CD4-positive, alpha-beta T cell treated with Interleukin-6 for 4 hours (primary cell): ENCODE measurements at places on chromosomes 12 and 14.

DNA sequence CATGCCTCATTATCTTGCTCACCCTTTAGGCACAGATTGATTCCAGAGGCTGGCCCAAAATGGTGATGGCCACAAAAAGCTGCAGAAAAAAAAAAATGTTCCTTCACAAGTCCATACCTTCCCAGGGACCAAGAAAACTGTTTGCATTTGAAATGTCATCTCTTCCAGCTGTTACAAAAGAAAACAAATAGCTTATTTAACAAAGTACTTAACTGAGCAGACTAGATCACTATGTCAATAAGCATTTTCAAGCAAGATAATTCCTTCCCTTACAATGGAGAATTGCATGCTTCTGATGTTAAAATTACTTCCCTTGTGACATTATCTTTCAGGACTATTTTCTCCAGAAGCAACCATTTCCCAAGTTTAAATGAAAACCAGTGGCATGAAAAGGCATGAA is 377.9 kb upstream of the KITLG start:
- no peak for DNase-seq

- peak; percentile 50 for DNase-seq
Measured at GRCh38 chr12:14239350-14239934, 126.0 kb upstream of the ATF7IP start.

- no peak for DNase-seq
Measured at GRCh38 chr14:99592933-99593753, 10.9 kb downstream of the CCDC85C start.

DNA sequence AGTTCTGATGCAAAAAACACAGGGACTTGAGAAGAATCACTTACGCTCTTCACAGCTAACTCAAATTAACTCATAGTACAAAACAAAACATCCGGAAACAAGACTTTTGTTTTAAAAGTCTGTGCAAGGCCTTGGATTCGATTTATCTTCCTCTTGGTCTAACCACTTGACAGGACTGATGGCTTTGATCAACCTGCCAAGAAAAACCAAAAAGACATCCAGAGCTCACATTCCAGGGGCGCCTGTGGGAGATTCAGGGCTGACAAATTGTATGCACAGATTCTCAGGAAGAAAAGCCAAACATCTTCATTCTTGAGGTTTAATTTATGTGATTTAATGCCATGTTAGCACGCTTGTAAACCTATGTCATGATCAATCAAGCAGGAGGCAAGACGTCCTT is 129.1 kb upstream of the TMCC3 start:
- DNase-seq: no peak

DNA sequence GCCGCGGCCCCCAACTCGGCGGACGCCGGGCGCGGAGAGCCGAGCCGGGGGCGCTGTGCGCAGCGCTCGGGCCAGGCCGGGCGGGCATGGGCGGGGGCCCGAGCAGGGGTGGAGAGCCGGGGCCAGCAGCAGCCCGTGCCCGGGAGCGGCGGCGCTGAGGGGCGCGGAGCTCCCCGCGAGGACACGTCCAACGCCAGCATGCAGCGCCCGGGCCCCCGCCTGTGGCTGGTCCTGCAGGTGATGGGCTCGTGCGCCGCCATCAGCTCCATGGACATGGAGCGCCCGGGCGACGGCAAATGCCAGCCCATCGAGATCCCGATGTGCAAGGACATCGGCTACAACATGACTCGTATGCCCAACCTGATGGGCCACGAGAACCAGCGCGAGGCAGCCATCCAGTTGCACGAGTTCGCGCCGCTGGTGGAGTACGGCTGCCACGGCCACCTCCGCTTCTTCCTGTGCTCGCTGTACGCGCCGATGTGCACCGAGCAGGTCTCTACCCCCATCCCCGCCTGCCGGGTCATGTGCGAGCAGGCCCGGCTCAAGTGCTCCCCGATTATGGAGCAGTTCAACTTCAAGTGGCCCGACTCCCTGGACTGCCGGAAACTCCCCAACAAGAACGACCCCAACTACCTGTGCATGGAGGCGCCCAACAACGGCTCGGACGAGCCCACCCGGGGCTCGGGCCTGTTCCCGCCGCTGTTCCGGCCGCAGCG is 639 bp downstream of the FZD10 start:
- DNase-seq: no peak

DNA sequence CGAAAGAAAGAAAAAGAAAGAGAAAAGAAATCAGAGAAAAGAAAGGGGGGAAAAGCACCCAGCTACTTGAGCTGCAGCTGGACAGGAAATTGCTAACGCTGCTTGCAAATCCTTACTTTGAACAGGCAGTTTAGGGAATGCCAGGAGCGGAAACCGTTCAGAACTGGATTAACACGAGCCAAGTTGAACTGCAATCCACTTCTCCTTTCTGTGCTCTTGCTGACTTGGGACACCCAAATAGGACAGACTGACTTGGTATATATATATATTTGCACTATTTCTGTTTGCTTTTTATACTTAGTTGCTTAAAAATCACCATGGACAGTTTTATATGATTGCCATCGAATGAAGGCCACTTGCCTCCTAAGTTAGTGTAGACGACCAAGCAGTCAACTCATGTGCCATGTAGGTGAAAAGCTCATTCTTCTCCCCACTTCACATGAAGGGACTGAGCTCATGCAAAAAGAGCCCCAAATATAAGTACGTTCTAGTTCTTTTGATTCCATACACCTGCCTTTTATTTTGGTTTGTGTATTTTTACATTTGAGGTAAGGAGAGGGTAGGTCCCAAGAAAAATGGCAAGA is 5.5 kb downstream of the DUSP6 start:
- DNase-seq: no peak

DNA sequence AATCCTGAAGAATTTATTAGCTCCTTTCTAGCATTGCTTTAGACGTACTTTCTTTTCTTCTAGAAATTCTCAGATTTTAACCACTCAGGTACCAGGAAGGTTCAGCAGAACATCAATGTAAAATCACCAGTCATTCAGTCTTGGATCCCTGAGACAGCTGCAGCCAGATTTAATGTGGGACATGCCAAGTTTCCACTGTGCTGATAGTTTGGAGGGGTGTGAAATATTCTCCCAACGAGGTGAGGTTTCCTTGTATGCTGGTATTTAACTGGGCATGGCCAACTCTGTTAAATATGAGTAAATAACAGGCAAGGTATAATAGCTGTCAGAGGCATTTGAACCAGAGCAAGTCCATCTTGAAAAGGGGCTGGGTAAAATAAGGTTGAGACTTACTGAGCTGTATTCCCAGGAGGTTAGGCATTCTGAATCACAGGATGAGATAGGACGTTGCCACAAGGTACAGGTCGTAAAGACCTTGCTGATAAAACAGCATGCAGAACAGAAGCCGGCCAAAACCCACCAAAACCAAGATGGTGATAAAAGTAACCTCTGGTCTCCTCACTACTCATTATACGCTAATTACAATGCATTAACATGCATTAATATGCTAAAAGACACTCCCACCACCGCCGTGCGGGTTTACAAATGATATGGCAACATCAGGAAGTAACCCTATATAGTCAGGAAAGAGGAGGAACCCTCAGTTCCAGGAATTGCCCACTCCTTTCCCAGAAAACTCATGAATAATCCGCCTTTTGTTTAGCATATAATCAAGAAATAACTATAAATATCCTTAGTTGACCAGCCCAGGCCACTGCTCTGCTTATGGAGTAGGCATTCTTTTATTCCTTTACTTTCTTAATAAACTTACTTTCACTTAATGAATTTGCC is 75.2 kb upstream of the RASSF8 start:
- DNase-seq: no peak

DNA sequence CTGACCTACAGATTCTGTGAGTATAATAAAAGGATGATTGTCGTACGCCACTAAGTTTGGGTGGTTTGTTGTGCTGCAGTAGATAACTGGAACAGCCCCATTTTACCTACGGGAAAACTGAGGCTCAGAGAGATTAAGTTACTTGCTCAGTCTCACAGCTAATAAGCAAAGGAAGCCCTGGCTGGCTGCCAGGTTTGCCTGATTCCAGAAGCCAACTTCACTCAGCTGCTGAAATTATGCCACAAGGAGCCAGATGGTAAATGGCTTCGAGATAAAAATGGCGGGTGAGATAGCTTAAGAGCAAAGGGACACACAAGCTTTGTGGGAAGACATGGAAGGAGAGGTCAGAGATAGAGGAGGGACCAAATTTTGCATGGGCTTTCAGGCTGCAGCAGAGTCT is 191.5 kb upstream of the NOS1 start:
- DNase-seq: no peak

DNA sequence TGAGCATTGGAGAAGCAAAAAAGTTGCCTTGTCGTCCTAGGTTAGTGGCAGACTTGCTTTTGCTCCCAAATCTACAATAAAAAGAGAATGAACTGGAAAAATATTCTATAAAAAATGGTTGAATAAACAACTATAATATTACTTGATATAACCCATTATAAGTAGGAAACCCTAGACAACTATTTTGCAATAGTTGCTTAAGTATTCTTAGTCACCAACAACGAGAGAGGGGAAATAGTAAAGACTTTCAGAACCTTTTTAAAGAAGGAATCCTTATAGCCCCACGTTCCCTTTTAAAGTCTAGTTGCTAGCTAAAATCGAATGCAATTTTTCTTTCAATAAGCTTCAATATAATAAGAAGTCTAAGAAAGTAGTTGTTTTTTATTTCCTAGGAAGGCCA is 17.5 kb downstream of the AQP6 start:
- no peak for DNase-seq

DNA sequence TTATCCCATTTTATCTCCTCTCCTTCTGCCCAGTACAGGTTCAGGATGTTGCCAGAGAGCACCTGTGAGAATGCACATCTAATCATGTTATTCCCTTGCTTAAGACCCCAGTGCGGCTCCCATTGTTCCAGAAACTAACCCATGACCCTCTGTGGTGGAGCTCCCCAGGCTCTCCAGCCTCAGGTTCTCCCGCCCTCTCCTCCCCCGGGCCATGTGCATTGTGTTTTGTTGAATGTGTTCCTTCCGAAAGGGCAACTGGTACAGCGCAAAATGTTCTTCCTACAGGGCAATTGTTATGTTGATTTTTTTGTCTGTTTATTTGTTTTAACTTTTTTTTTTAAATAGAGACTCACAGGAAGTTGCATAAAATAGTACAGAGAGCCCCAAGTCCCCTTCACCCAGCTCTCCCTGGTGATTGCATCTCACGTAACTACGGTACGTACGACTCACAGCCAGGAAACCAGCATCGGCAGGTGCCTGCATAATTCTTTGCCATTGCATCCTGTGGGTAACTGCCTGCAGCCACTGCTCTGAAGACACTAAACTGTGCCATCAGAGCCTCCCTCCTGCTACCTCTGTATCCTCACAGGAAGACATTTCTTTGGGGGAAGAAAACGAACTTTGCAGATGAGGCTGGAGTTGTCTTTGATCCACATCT is 31.2 kb downstream of the TMEM132C start:
- no peak for DNase-seq

- DNase-seq: no peak
Measured at GRCh38 chr14:82084813-82085212, 551.2 kb upstream of the SEL1L start.

DNA sequence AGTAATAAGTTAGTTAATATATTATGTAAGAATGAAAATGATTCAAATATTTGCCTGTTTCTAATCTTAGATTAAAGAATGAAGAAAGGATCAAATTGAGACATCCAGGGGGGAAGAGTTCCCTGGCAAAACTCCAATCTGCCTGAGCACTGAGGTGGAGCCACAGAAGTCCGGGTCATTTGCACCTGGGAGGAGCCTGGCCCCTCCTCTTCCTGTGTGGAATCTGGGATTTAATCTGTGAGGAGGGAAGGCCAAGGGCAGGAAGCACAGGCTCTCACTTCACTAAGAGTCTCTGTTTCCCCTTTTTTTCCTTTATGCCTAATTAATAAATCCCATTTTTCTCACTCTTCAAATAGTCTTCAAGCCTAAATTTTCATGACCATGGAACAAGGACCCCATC is 599.5 kb downstream of the FLRT2 start:
- no peak for DNase-seq

GRCh38 chr14:61140872-61141271 is 140.3 kb downstream of the TMEM30B start:
- DNase-seq: no peak

DNA sequence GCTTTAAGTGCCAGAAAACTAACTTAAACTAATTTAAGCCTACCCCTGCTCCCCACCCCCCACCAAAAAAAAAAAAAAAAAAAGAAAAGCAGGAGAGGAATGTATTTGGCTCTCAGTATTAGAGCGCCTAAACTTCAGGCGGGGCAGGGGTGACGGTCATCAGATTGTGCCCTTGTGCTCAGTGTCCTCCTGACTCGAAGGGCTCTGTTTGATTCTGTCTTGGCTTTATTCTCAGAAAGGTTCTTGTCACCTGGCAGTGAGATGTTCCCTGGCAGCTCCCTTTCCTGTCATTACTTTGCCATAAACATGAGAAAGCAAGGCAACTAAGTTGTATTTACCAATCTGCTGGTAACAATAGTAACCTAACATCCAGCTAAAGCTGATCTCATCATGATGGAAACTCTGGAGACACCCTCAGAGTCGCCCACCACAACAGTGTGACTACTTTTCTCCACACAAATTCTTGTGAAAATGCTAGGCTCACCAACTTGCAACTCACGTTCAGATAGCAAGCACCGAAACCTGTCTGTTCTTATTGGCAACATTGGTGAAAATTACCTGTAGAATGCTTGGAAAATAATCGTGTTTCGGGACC is 39.0 kb upstream of the WNK1 start:
- DNase-seq: no peak

GRCh38 chr14:88198446-88198845 is 124.6 kb downstream of the KCNK10 start:
- no peak for DNase-seq

GRCh38 chr12:29066011-29066588 is 83.0 kb upstream of the FAR2 start:
- peak; percentile 10 for DNase-seq

- DNase-seq: no peak
Measured at GRCh38 chr14:104938960-104939359, 14.3 kb downstream of the PLD4 start.

GRCh38 chr14:33679461-33680225 is 271.2 kb downstream of the EGLN3 start:
- DNase-seq: no peak

DNA sequence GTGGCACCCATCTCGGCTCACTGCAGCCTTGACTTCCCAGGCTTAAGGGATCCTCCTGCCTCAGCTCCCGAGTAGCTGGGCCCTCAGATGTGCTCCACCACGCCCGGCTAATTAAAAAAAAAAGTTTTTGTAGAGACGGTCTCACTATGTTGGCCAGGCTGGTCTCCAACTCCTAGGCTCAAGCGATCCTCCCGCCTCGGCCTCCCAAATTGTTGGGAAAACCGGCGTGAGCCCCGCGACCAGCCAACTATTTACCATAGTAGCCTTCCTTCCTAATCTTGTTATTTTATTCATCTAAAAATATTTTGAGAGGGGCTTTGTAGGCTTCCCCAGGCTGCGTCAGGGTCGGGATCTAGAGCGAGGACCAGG is 25.4 kb upstream of the YY1 start:
- DNase-seq: no peak
